Prostate gland (tissue), 2 donors: ENCODE measurements at places on chromosomes 11 and 22.

DNA sequence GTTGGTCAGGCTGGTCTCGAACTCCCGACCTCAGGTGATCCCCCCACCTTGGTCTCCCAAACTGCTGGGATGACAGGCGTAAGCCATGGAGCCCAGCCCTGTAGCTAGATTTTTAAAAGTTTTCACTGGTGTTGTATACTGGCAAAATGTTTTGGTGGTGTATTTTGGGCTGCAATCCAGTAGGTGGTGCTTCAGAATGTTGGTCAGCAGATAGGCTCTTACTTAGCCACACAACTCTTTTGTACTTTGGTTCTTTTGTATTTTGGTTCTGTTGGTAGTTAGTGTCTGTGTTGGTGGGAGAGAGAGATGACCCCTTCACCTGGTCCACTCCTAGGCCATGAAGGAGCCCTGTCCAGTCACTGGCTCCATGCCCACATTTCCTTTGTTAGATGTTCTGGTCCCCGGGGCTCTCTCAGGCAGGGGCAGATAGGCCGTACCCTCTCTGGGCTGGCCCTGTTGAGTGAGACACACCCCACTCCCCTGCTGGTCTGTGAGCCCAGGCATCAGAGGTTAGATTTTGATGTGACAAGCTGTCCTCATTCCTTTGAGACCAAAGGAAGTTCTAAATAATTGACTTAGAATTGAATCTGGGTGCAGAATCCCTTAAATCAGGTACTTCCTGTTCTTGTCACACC is 123.8 kb downstream of the DDX10 start:
- no peaks in the 10 kb centered on the region for H3K4me1 ChIP-seq
- no peak overlapping the region for H3K4me3 ChIP-seq
- no peak for DNase-seq
- H3K36me3 ChIP-seq: no peaks in the 10 kb centered on the region
- no peak overlapping the region for H3K27ac ChIP-seq
- H3K27me3 ChIP-seq: no peaks in the 10 kb centered on the region

- H3K36me3 ChIP-seq: no peaks in the 10 kb centered on the region
- no peaks in the 10 kb centered on the region for H3K27me3 ChIP-seq
- no peak overlapping the region for H3K4me3 ChIP-seq
- no peaks in the 10 kb centered on the region for H3K4me1 ChIP-seq
These were observed 77.7 kb downstream of the LARGE1 start for GRCh38 chr22:33842421-33843094.

DNA sequence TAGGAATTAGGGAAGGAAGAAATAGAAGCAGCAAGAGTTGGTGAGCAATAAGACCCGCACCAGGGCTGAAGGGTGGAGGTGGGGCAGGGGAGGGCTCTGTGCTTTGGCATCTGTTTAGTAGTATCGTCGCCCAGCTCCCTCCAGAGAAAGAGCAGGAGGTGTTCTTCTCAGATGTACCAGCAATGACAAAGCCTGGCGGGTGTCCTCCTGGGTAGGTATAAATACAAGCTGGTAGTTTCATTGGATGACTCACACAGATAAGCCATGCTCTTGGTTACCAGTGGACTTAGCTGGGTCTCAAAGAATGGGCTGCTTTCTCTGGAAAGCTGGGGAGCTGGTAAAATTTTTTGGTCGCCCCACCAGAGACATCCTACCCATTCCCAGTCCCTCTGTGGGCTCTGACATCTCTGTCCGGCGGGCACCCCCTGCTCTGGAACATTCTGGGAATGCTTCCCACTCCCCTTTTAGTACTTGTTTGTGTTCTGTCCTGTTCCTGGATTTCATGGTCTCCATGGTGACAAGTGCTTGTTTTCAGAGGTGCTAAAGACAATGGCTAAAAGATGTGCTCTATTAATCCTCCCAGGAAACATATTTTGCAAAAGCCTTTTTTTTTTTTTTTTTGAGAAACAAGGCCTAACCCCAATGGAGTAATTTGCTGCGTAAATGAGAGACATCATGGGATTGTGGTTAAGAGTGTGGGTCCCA is 15.4 kb upstream of the TUBA8 start:
- no peaks in the 10 kb centered on the region for H3K4me1 ChIP-seq
- H3K36me3 ChIP-seq: no peaks in the 10 kb centered on the region
- H3K27me3 ChIP-seq: no peaks in the 10 kb centered on the region
- DNase-seq: no peak

DNA sequence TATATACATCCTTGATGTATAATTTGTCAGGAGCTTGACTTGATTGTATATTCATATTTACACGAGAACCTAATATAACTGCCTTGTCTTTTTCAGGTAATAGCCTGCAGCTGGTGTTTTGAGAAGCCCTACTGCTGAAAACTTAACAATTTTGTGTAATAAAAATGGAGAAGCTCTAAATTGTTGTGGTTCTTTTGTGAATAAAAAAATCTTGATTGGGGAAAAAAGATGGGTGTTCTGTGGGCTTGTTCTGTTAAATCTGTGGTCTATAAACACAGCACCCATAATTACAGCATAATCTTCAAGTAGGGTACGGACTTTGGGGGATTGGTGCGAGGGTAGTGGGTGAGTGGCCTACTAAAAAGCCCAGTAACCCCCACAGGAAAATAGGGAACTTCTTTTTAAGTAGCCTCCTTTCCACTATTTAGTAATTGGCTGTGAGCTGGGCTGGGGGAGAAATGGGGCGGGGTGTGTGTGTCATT is 7.5 kb downstream of the MALAT1 start:
- H3K27ac ChIP-seq: peak overlapping the region; percentile 98
- peaks cover 32% of the 10 kb centered on the region for H3K36me3 ChIP-seq
- H3K4me3 ChIP-seq: peak overlapping the region; percentile 88

GRCh38 chr11:111395749-111396148 is 16.7 kb upstream of the POU2AF1 start:
- H3K4me3 ChIP-seq: no peak overlapping the region
- H3K27ac ChIP-seq: no peak overlapping the region
- no peaks in the 10 kb centered on the region for H3K4me1 ChIP-seq
- no peak for DNase-seq
- no peaks in the 10 kb centered on the region for H3K27me3 ChIP-seq
- no peaks in the 10 kb centered on the region for H3K36me3 ChIP-seq

- H3K36me3 ChIP-seq: no peaks in the 10 kb centered on the region
- no peak overlapping the region for H3K4me3 ChIP-seq
- no peak overlapping the region for H3K27ac ChIP-seq
- no peaks in the 10 kb centered on the region for H3K27me3 ChIP-seq
- no peak for DNase-seq
These were observed 288.2 kb downstream of the MIAT start for GRCh38 chr22:26945565-26945964.

DNA sequence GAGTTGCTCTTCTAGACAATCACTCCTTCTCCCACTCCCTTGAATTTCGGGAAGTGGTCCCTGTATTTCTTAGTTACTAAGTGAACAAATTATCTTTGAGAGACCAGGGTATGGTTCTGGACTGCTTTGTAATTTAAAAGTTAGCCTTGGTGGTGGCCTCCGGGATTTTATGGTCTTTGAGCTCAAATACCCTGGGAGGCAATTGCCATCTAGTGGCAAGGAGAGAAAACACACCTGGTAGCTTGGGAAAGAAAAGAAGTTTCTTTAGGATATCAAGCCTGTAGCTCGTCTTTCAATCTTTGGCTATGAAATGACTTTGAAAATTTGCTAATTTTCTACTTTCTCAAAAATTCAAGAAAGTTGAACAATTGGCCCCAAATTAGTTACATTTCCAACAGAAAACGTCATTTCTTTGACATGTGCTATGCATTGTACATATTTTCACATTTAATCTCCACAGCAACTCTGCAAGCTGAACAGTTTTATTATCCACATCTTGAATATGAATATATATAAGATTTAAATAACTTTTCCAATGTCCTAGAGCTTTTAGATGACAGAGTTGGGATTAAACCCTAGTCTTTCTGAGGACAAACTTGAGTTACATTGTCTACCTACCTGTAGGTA is 39.1 kb downstream of the MMP27 start:
- no peaks in the 10 kb centered on the region for H3K27me3 ChIP-seq
- H3K27ac ChIP-seq: no peak overlapping the region
- H3K4me3 ChIP-seq: no peak overlapping the region
- no peaks in the 10 kb centered on the region for H3K36me3 ChIP-seq

DNA sequence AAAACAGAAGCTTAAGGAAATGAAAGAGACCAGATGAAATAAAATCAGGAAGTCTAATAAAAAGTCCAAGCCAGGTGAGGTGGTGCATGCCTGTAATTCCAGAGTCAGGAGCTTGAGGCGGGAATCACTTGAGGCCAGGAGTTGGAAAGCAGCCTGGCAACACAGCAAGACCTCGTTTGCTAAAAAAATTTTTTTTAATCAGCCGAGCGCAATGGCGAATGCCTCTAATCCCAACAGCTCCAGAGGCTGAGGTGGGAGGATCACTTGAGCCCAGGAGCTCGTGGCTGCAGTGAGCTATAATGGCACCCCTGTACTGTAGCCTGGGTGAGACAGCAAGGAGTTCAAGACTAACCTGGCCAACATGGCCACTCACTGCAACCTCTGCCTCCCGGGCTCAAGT is 8.0 kb downstream of the RAB6A start:
- no peaks in the 10 kb centered on the region for H3K36me3 ChIP-seq
- no peak overlapping the region for H3K4me3 ChIP-seq
- no peak for DNase-seq
- H3K27ac ChIP-seq: no peak overlapping the region

- no peak overlapping the region for H3K4me3 ChIP-seq
- no peaks in the 10 kb centered on the region for H3K27me3 ChIP-seq
- peak; percentile 47 for DNase-seq
- H3K36me3 ChIP-seq: no peaks in the 10 kb centered on the region
These were observed 26.5 kb downstream of the ABTB2 start for GRCh38 chr11:34331329-34331728.

GRCh38 chr11:94450048-94450447 is 43.6 kb downstream of the MRE11 start:
- H3K4me1 ChIP-seq: no peaks in the 10 kb centered on the region
- DNase-seq: no peak

DNA sequence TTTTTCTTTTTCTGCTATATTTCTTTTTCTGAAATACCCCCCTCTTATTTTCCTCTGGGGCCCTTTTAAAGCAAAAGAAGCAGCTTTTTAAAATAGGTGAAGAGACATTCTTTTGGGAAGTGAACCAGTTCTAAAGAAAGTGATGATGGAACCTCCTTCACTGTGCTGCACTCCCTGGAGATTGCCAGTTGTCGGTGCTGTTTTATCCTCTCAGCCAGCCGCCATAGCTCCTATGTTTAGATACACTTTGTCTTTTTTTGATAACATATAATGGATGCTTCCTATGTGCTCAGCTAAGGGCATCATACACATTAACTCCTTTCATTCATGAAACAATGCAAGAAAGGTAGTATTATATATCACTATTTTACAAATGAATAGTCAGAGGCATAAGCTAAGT is 14.0 kb downstream of the CFAP300 start:
- no peaks in the 10 kb centered on the region for H3K4me1 ChIP-seq
- no peak for DNase-seq
- H3K27me3 ChIP-seq: no peaks in the 10 kb centered on the region
- H3K36me3 ChIP-seq: no peaks in the 10 kb centered on the region
- H3K4me3 ChIP-seq: no peak overlapping the region

- H3K36me3 ChIP-seq: no peaks in the 10 kb centered on the region
- H3K4me1 ChIP-seq: no peaks in the 10 kb centered on the region
- no peak for DNase-seq
- H3K27me3 ChIP-seq: no peaks in the 10 kb centered on the region
These were observed 17.2 kb downstream of the OPCML start for GRCh38 chr11:133515107-133515506.

GRCh38 chr11:84193706-84194105 is 907.5 kb upstream of the CCDC90B start:
- no peak overlapping the region for H3K27ac ChIP-seq
- DNase-seq: no peak
- H3K4me1 ChIP-seq: no peaks in the 10 kb centered on the region
- H3K4me3 ChIP-seq: no peak overlapping the region

GRCh38 chr11:25615069-25615468 is 716.9 kb upstream of the ANO3 start:
- no peak for DNase-seq
- H3K36me3 ChIP-seq: no peaks in the 10 kb centered on the region
- H3K4me3 ChIP-seq: no peak overlapping the region
- H3K4me1 ChIP-seq: no peaks in the 10 kb centered on the region

GRCh38 chr11:96228910-96229309 is 114.1 kb downstream of the MAML2 start:
- peak overlapping the region; percentile 22 for H3K27ac ChIP-seq
- H3K27me3 ChIP-seq: no peaks in the 10 kb centered on the region
- H3K4me3 ChIP-seq: no peak overlapping the region
- H3K36me3 ChIP-seq: no peaks in the 10 kb centered on the region

GRCh38 chr11:123231777-123232176 is 36.7 kb upstream of the CLMP start:
- H3K27me3 ChIP-seq: no peaks in the 10 kb centered on the region
- no peak for DNase-seq
- H3K4me1 ChIP-seq: no peaks in the 10 kb centered on the region
- no peak overlapping the region for H3K4me3 ChIP-seq
- no peak overlapping the region for H3K27ac ChIP-seq
- H3K36me3 ChIP-seq: no peaks in the 10 kb centered on the region

GRCh38 chr11:71402878-71403277 is 45.3 kb downstream of the DHCR7 start:
- no peak overlapping the region for H3K27ac ChIP-seq
- no peak overlapping the region for H3K4me3 ChIP-seq
- H3K4me1 ChIP-seq: no peaks in the 10 kb centered on the region
- no peaks in the 10 kb centered on the region for H3K36me3 ChIP-seq
- no peaks in the 10 kb centered on the region for H3K27me3 ChIP-seq

DNA sequence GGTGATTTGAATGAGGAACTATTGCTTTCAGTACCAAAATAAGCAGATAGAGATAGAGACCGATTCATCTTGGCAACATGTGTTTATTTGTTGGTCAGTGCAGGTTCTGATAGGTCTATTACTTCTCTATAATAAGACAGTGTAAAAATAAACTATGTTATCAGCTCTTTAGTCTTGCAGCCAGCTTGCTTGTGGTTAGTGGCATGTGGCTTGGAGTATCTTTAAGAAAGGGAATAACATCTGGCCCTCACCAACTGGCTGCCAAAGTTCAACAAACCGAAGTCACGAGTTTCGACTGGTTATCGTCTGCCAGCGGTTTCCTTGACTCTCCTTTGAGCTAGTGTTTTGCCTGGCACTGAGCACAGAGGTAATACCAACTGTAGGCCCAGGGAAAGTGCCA is 71.8 kb downstream of the CTTN start:
- H3K27ac ChIP-seq: no peak overlapping the region
- H3K36me3 ChIP-seq: no peaks in the 10 kb centered on the region
- DNase-seq: no peak
- no peaks in the 10 kb centered on the region for H3K4me1 ChIP-seq
- H3K27me3 ChIP-seq: no peaks in the 10 kb centered on the region

- H3K4me3 ChIP-seq: no peak overlapping the region
- H3K27ac ChIP-seq: no peak overlapping the region
- H3K4me1 ChIP-seq: no peaks in the 10 kb centered on the region
- no peaks in the 10 kb centered on the region for H3K36me3 ChIP-seq
- H3K27me3 ChIP-seq: no peaks in the 10 kb centered on the region
- DNase-seq: no peak
These were observed 79.7 kb downstream of the ARHGAP42 start for GRCh38 chr11:100766764-100767163.

GRCh38 chr22:19524170-19525115 is at the start of gene CLDN5:
TSS of gene CLDN5 (minus strand) at chr22:19524410. CDS start at chr22:19524255, 155 bp downstream.
- H3K4me1 ChIP-seq: no peaks in the 10 kb centered on the region
- H3K36me3 ChIP-seq: no peaks in the 10 kb centered on the region
- no peak for DNase-seq
- H3K4me3 ChIP-seq: peak within 1 kb of the TSS; percentile 24
- no peak within 1 kb of the TSS for H3K27ac ChIP-seq

- H3K36me3 ChIP-seq: peaks cover 11% of the 10 kb centered on the region
- H3K4me3 ChIP-seq: no peak overlapping the region
- no peaks in the 10 kb centered on the region for H3K27me3 ChIP-seq
- DNase-seq: no peak
- peak overlapping the region; percentile 69 for H3K27ac ChIP-seq
These were observed 22.3 kb downstream of the ZBTB16 start for GRCh38 chr11:114081641-114082414.
